ENCODE measurements at places on chromosomes 4 and X. TPM values are rescaled to one million over a fixed set of nuclear protein-coding genes. Genes with fewer than 3 reads are reported as not detected.

NPY2R gene
- polyA plus RNA-seq, result not detected

GABRG1 gene
- not detected for polyA plus RNA-seq

NXF2B gene
- not detected for polyA plus RNA-seq

FDCSP gene
- not detected for polyA plus RNA-seq

PACRGL gene
- polyA plus RNA-seq, result 2.1 TPM

MND1 gene
- polyA plus RNA-seq, result not detected

TRAPPC2 gene
- 31.9 TPM for polyA plus RNA-seq

TCP11X2 gene
- polyA plus RNA-seq, result not detected
